ENCODE measurements at places on chromosomes 7 and 10. TPM values are rescaled to one million over a fixed set of nuclear protein-coding genes. Genes with fewer than 3 reads are reported as not detected.
A peak's percentile ranks its signal among the peaks of the same experiment; 100 is the strongest.

Gene AQP1
- 0.10 TPM for total RNA-seq

Gene IFIT1
- total RNA-seq, result 9.1 TPM

Gene ACHE
- not detected for total RNA-seq

Gene PIP
- total RNA-seq, result not detected

Gene JCAD
- total RNA-seq, result 0.02 TPM

Gene FKBP6
- not detected for total RNA-seq

Gene GNG11
- total RNA-seq, result not detected

GRCh38 chr10:7053195-7053594 is 357.6 kb downstream of the SFMBT2 start:
- DNase-seq, result no peak

- peak; percentile 8 for DNase-seq
Measured at GRCh38 chr7:127107601-127108007, 145.1 kb downstream of the GRM8 start.

GRCh38 chr10:101453318-101453717 is 99.4 kb downstream of the BTRC start:
- no peak for DNase-seq

- no peak for DNase-seq
Measured at GRCh38 chr7:4042402-4043045, 639.6 kb upstream of the FOXK1 start.

DNA sequence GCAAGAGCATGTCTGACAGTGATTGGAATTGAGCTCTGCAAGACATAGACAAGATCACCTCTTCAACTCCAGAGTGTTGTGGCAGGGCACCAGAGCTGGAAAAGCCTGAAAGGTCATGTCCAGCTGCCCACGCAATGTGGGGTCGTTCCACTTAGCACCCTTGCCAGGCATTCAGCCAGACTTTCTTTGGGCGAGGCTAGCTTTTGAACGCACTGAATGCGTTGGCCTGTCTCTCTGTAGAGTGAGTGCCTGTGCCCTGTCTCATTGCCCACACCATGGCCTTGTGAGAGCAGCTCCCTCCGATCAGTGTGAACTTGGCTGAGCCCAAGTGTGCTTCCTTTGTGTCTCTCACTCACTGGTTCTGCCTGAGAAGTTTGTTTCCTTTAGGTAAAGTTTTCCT is 23.3 kb downstream of the UBTD1 start:
- DNase-seq, result no peak

DNA sequence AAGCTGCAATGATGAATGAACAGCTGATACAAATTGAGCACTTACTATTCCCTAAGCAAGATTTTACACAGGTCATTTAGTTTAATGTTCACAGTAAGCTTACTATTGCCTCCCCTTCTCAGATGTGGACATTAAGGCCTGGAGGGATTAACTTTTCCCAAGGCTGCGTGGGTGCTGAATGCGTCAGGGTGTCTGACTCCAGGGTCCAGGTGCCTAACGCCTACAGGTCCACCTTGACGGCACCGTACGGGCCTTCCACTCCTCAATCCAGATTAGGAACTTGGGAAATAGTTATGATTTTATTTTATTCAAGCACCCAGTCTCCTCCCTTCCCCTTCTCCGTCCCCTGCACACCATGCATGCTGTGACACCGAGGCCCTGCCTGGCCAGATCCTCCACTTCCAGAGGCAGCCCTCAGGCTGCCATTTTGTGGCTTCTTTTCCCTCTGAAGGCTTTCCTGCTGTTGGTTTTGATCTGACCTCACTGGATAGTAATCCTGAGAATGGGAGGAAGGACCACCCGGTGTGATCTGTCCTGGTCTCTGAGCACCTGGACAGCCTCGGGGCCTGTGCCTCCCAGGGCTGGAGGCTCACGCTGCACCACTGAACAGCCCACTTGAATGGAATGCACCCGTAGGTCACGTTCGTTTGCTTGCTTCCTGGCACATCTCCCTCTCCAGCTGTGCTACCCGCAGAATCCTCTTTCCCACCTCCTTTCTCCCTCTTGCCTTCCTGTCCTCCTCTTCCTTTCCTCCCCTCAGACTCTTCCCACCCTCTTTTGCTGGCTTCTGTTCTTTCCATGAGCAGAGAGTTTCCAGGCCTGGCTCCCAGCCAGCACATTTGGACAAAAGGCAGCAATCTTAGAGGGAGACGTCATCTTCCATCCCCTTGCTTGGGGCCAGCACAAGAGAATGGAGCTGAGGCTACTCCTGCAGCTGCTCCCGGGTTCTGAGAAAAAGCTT is 14.4 kb downstream of the DENND2A start:
- DNase-seq, result no peak

DNA sequence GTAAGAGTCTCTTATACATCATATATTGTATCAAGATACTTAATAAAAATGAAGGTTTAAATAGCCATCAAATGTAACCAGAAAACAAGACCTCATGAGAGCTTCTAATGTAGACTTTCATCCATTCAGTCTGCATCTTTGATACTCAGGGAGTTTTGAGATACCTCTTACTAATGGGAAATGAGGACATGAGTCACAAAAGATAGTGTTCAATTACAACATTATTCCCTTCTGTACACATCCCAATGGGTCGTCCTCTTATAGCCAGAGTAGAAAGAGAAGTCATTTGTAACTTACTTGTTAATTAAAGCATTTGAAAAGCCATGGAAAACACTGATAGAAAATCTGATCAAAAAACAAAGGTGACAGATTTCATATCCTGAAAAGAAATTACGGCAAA is 19.4 kb downstream of the SHTN1 start:
- DNase-seq, result no peak

GRCh38 chr10:35336084-35336831 is at the start of gene CCNY:
CCNY (plus strand) TSS chr10:35336509; CDS start chr10:35337054, 545 bp downstream.
- DNase-seq, result peak; percentile 75

GRCh38 chr10:131271195-131271880 is 40.2 kb downstream of the TCERG1L start:
- no peak for DNase-seq

DNA sequence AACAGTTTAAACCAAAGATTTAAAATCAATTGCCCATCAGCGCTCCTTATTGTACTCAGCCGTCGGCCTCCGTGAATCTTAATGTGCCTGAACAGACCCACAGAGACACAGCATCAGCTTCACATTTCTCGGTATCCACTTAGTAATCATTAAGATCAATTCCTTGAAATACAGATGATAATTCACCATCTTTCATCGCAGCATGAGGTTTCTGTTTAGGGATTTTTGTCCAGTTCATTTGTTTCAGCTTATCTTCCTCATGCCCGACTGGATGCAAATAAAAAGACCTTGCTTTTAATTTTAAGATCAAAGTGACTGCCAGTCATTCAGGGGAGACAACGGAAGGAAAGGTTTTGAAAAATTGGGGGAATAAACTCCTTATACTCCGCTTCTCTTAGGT is 207.8 kb downstream of the WDR37 start:
- no peak for DNase-seq

DNA sequence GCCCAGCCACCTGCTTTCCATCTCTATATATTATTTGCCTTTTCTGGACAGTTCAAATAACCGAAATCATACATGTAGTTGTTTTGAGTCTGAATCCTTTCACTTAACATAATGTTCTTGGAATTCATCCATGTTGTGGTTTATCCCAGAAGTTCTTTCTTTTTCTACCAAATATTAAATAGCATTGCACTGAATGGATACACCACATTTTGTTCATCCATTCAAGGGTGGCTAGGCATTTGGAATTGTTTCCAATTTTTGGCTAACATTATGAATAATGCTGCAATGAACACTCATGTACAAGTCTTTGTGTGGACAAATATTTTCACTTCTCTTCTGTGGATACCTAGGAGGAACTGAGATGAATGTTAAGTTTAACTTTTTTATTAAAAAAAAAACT is 18.0 kb downstream of the DNAJC1 start:
- DNase-seq, result no peak
